Central memory CD4-positive, alpha-beta T cell (primary cell): ENCODE measurements at places on chromosomes 12 and 14.

GRCh38 chr12:93087840-93088610 lies 158.9 kb upstream of the EEA1 start:
- DNase-seq: no peak

- DNase-seq: peak; percentile 54
These were observed 42.5 kb upstream of the BCAT1 start for GRCh38 chr12:24991209-24992049.

DNA sequence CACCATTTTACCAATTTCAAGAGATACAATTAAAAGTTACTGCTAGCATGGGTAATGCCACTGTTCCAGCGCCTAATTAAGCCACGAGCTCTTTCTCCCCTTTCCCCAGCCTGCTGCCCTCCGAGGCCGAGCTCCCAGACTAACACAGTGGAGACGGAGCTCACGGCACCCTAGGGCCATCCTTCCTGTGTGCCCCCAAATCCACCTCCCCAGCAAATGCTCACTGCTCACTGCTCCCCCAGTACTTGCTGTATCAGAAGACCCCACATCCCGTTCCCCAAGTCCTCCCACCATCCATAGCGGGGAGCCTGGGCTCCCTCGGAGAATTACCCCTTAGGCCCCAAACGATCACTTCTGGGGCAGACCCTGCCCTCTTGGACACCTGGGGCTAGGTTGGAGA lies 42.7 kb downstream of the SLC6A12 start:
- DNase-seq: no peak

GRCh38 chr12:6662602-6662905 lies 365 bp downstream of the ING4 start:
- no peak for DNase-seq

GRCh38 chr14:73424453-73424852 lies 33.9 kb downstream of the NUMB start:
- no peak for DNase-seq
